ENCODE measurements at places on chromosomes 16 and 17.

GRCh38 chr17:38871247-38872015, 1.6 kb downstream of the LASP1 start:
- peak; percentile 76 for DNase-seq

DNA sequence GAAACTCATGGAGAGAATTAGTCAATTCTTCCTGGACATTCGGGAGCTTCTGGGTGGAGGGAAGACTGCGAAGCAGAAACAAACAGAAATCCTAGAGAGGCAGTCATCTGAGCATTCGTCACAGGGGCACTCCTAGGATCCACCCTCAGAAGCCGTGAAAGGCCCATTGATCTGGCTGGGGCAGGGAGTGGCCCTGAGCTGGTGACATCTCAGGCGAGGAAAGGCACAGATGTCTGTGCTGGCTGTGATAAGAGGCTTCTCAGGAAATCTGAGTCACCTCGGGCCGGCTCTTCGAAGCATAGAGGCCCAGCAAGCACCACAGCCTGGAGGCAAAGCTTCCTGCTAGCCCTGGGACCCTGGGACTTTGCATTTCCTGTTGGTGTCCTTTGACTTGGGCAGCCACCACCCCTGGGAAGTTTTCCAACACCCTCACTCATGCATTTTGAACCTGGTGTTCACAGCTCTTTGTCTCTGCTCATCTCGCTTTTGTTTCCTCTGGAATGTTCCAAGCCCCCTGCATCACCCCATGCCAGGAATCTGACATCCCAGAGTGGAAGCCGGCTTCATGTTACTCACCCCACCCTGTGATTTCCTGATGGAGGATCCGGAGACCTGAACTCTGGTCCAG, 23.3 kb upstream of the CDRT4 start:
- DNase-seq, result peak; percentile 56

DNA sequence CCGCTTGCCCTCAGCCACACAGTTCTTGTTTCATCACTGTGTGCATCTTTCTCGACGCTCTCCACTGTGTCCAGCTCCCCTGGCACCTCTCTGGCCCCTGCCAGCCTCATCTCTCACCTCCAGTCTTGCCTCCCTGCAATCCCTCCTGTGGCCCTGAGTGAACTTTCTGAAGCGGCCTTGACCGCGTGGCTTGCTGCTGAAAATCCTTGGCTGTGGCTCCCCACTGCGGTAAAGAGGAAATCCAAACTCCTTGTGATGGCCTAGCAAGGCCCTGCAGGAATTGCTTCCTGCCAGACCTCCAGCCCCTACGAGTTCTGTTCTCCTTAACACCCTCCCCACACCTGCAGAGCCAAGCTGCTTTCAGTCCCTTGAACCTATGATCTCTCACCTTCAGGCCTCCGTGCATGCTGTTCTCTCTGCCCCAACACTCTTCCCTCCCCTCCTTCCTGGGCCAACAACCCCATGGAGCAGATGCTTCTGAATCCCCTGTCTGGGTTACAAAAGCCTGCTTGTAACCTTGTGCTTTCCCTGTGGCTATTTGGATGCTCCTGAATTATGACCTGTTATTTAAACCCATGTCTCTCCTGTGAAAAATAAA, 33.6 kb upstream of the BRD7 start:
- DNase-seq, result no peak

- DNase-seq, result peak; percentile 71
These were observed 30.0 kb downstream of the AXIN2 start for GRCh38 chr17:65531256-65532100.

GRCh38 chr17:8161289-8162232, 1.2 kb downstream of the VAMP2 start:
- DNase-seq, result no peak

DNA sequence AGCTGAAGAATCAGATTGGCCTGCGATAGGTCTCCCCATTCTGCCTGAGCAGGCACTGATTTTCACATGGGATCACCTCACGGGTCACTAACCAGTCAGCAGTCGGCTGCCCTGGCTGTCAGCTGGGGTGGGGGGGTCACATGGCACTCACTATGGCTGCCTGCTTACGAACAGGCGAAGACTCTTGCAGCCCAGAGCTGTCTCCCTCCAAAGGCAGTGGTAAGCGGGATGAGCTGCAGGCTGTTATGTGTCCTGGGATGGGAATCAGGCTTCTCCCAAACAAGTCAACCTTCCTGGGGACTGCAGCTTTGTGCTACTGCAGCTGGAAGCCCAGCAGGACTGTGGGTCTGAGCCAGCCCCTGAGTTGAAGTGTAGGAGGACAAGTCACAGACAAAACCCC, 29.0 kb upstream of the ADORA2B start:
- no peak for DNase-seq

DNA sequence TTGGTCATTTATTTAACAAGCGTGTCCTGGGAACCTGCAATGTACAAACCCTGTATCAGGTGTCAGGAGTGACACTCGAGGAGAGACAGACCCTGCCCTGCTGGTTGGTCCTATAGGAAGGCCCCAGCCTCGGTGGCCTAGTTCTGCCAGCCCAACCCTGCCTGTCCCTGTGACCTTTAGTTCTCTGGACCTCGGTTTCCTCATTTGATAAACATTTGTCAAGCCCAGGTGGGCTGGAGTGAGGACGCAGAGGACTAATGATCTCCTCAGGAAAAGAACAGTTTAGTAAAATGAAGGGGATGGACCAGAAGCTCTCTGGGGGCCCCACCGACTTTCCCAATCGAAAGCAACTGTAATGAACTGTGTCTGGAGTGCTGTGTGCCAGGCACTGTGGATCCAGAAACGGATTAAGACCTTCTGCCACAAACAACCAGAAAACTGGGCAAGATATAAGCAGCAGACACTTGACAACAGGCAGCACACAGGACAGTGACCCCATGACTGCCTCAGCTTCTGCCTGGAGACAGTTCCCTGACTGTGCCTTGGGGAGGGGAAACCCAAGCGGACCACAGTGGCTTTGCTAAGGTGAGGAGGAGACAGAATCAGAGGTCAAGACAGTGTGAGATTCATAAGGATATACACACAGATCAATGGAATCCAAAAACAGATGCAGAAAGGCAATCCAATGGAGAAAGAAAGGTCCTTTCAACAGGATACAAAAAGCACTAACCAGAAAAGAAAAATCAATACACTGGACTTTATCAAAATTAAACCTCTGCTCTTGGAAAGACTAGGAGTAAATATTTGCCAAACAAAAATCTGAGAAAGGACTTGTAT, 8.8 kb downstream of the PRCD start:
- no peak for DNase-seq

All from fibroblast of skin of right quadriceps (primary cell).